Stimulated activated CD4-positive, alpha-beta T cell treated with anti-CD3 and anti-CD28 coated beads, Interleukin-15, amount 100 ng/mL, for 48 hours (primary cell): ENCODE measurements at places on chromosomes 11 and 22.

- DNase-seq, result no peak
Measured at GRCh38 chr11:12687740-12688139, 13.5 kb downstream of the TEAD1 start.

DNA sequence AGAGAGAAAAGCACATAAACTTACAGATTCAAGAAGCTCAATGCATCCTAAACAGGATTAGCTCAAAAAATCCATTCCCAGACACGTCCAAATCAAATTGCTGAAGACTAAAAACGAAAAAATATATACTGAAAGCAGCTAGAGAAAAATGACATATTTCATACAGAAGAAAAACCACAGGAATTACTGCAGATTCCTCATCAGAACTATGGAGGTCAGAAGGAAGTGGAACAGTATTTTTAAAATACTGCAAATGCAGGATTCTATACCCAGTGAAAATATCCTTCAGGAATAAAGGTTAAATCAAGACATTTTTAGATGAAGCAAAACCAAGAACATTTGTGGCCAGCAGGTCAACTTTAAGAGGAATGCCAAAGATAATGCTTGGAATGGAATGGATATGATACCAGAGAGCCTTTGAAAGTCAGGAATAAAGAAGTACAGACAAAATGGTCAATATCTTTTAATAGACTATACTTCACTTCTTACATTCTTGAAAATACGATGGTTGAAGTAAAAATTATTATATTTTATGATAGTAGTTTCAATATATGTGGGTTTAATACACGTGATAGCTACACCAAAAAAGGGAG is 352.9 kb downstream of the CTTN start:
- no peak for DNase-seq

DNA sequence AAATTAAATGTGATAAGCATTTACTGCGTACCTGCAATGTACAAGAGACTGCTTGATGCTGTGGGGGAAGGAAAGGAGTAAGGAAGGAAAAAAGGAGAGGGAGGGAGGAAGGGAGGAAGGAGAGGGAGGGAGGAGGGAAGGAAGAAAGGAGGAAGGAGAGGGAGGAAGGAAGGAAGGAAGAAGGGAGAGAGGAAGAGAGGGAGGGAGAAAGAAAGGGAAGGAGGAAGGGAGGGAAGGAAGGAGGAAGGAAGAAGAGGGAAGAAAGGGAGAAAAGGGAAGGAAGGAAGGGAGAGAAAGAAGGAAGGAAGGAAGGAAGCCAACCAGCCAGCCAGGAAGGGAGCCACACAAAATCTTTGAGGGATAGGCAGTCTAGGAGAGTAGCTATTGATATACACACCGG is 44.0 kb upstream of the MYO18B start:
- no peak for DNase-seq

- no peak for DNase-seq
Measured at GRCh38 chr11:114909866-114910265, 231.5 kb downstream of the NXPE2 start.
